ENCODE measurements at places on chromosomes 5 and 9.
A peak's percentile ranks its signal among the peaks of the same experiment; 100 is the strongest.

GRCh38 chr9:132023419-132024180 is 56.1 kb downstream of the MED27 start:
- DNase-seq: no peak
- H3K27ac ChIP-seq: no peak overlapping the region
- H3K27me3 ChIP-seq: no peaks in the 10 kb centered on the region
- peaks cover 4% of the 10 kb centered on the region for H3K36me3 ChIP-seq

DNA sequence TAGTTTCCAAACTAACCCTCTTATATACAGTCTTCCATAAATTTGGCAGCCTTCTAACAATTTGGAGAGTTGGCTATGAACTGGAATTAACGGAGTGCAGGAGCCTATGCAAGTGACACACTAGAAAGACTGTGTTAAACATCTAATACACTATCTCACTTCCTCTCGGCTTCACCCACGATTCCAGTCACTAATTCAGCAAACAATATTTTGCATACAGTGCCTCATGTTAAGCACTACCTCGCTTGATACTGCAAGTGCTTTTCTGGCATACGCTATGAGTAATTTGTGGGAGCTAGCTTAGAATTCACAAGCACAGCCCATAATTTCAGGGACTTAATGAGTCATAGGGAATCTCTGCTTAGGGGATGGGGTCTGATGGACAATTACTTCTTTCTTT is 102.5 kb downstream of the ST8SIA4 start:
- no peaks in the 10 kb centered on the region for H3K27me3 ChIP-seq
- no peak for DNase-seq
- no peak overlapping the region for H3K27ac ChIP-seq
- no peaks in the 10 kb centered on the region for H3K36me3 ChIP-seq
- no peak overlapping the region for H3K4me3 ChIP-seq
- no peaks in the 10 kb centered on the region for H3K4me1 ChIP-seq

DNA sequence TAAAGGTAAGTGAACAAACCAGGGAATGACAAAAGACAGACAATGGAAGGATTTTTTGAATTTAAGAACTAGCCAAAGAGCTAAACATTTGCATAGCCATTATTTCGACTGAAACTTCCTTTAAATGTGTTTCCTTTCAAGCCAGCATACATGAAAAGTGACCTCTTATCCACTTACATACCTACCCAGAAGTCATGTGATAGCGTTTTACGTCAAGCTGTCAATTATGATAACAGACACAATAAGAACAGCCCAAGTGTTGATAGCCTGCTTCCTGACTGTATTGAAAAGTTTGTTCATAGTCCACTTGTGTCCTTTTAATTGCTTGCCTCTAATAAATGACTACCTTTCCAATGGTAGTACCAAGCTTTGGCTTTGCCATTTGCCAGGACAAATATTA is 206.0 kb downstream of the NFIB start:
- H3K27ac ChIP-seq: no peak overlapping the region
- DNase-seq: no peak
- no peaks in the 10 kb centered on the region for H3K36me3 ChIP-seq
- no peaks in the 10 kb centered on the region for H3K27me3 ChIP-seq
- no peak overlapping the region for H3K4me3 ChIP-seq

GRCh38 chr9:96164268-96164683 is 137.7 kb downstream of the HSD17B3 start:
- H3K36me3 ChIP-seq: no peaks in the 10 kb centered on the region
- H3K4me3 ChIP-seq: no peak overlapping the region
- no peaks in the 10 kb centered on the region for H3K4me1 ChIP-seq
- H3K27me3 ChIP-seq: peaks cover 19% of the 10 kb centered on the region

DNA sequence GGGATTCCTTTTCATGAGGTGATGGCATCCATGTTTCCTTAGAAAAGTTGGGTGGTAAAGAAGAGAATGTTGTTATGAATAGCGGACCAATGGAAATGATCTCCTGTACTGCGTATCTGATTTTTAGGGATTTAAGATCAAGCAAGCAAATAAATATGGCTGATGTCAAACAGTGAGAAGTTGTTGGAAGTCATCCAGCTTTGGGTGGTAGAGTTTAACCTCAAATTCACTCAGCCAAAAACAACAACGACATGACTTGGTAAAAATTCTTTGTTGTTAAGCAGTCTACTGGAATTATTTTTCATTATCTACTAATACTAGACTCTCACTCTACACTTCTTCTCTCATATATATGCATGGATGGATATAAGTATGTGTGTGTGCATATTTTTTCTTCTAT is 426.5 kb downstream of the CTNND2 start:
- H3K27me3 ChIP-seq: no peaks in the 10 kb centered on the region
- no peak for DNase-seq
- H3K4me3 ChIP-seq: no peak overlapping the region
- H3K36me3 ChIP-seq: no peaks in the 10 kb centered on the region
- no peak overlapping the region for H3K27ac ChIP-seq

- no peaks in the 10 kb centered on the region for H3K27me3 ChIP-seq
- no peaks in the 10 kb centered on the region for H3K4me1 ChIP-seq
- no peaks in the 10 kb centered on the region for H3K36me3 ChIP-seq
- no peak overlapping the region for H3K4me3 ChIP-seq
Observed at GRCh38 chr9:81724242-81724889, 35.0 kb upstream of the TLE1 start.

GRCh38 chr9:124306098-124306735 is 48.5 kb downstream of the NEK6 start:
- H3K4me1 ChIP-seq: no peaks in the 10 kb centered on the region
- H3K4me3 ChIP-seq: no peak overlapping the region
- H3K36me3 ChIP-seq: peaks cover 5% of the 10 kb centered on the region
- no peak overlapping the region for H3K27ac ChIP-seq

GRCh38 chr9:137411645-137412380 is 11.1 kb downstream of the EXD3 start:
- H3K27ac ChIP-seq: no peak overlapping the region
- no peaks in the 10 kb centered on the region for H3K4me1 ChIP-seq
- H3K36me3 ChIP-seq: no peaks in the 10 kb centered on the region
- H3K4me3 ChIP-seq: no peak overlapping the region

GRCh38 chr9:134011401-134011800 is 13.9 kb upstream of the BRD3OS start:
- H3K4me1 ChIP-seq: no peaks in the 10 kb centered on the region
- DNase-seq: no peak
- peaks cover 25% of the 10 kb centered on the region for H3K27me3 ChIP-seq

GRCh38 chr9:91775011-91775707 is 174.9 kb downstream of the ROR2 start:
- no peak for DNase-seq
- no peaks in the 10 kb centered on the region for H3K4me1 ChIP-seq
- H3K27me3 ChIP-seq: no peaks in the 10 kb centered on the region
- H3K27ac ChIP-seq: no peak overlapping the region

- H3K36me3 ChIP-seq: peaks cover 4% of the 10 kb centered on the region
- DNase-seq: no peak
- H3K4me1 ChIP-seq: no peaks in the 10 kb centered on the region
- H3K4me3 ChIP-seq: no peak overlapping the region
- H3K27ac ChIP-seq: no peak overlapping the region
Observed at GRCh38 chr9:120375316-120375715, 204.7 kb downstream of the CDK5RAP2 start.

DNA sequence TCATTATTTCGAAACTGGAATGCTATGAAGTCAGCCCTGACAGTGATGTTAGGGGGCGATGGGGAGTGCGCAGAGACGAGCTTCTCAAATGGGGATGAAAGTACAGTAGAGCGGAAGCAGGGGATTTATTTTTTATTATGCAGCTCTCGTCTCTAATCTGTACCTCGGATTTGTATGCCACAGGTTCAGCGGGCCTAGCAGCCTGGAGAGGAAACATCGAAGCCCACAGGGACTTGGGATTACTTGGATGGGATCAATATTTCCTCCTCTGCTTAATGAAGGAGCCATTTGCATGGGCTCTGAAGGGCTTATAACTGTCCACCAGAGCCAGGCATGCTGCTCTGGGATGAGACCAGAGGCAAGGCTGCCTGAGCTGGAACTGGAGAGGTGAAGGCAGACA is 133.5 kb upstream of the RAPGEF1 start:
- H3K27ac ChIP-seq: no peak overlapping the region
- H3K4me1 ChIP-seq: no peaks in the 10 kb centered on the region
- peaks cover 2% of the 10 kb centered on the region for H3K36me3 ChIP-seq
- no peak overlapping the region for H3K4me3 ChIP-seq
- no peak for DNase-seq
- H3K27me3 ChIP-seq: no peaks in the 10 kb centered on the region

GRCh38 chr9:86485359-86485758 is 131.1 kb upstream of the TUT7 start:
- H3K27ac ChIP-seq: no peak overlapping the region
- DNase-seq: no peak
- no peak overlapping the region for H3K4me3 ChIP-seq
- H3K4me1 ChIP-seq: no peaks in the 10 kb centered on the region
- H3K36me3 ChIP-seq: no peaks in the 10 kb centered on the region
- H3K27me3 ChIP-seq: peaks cover 9% of the 10 kb centered on the region

DNA sequence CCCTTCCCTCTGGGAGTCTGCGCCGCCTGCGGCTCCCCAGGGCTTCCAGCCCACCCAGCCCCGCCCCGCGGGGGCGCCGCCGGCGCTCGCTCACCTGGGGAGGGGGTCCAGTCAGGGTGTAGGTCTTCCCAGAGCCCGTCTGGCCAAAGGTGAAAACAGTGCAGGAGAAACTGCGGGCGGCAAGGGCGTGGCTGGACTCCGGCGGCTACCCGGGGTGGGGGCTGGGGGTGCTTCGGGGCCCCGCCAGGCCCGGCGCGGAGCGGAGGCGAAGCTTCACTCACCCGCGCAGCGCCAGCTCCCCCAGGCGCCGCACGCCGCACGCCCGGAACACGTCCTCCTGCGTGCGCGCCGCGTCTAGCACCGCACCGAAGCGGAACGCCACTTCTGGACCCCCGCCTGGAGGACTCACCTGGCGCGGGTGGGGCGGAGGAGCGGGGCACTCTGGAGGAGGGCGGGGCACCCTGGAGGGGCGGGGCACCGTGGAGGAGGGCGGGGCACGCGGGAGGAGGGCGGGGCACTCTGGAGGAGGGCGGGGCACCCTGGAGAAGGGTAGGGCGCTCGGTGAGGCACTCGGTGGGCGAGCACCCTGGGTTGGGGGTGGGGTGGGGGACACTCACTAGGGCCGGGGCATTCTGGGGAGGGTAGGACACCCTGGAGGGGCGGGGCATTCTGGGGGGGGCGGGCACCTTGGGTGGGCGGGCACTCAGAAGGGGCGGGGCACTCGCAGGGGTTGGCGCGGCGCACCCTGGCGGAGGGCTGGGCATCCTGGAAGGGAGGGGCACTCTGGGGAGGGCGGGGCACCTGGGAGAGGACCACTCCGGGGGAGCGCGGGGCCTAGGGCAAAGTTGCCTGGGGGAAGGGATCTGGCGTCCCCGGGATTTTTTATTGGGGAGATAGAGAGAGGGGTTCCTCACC is 814 bp downstream of the KIF12 start:
- H3K4me1 ChIP-seq: no peaks in the 10 kb centered on the region
- H3K36me3 ChIP-seq: no peaks in the 10 kb centered on the region
- H3K27me3 ChIP-seq: peaks cover 60% of the 10 kb centered on the region
- H3K4me3 ChIP-seq: no peak overlapping the region
- no peak overlapping the region for H3K27ac ChIP-seq
- DNase-seq: no peak

DNA sequence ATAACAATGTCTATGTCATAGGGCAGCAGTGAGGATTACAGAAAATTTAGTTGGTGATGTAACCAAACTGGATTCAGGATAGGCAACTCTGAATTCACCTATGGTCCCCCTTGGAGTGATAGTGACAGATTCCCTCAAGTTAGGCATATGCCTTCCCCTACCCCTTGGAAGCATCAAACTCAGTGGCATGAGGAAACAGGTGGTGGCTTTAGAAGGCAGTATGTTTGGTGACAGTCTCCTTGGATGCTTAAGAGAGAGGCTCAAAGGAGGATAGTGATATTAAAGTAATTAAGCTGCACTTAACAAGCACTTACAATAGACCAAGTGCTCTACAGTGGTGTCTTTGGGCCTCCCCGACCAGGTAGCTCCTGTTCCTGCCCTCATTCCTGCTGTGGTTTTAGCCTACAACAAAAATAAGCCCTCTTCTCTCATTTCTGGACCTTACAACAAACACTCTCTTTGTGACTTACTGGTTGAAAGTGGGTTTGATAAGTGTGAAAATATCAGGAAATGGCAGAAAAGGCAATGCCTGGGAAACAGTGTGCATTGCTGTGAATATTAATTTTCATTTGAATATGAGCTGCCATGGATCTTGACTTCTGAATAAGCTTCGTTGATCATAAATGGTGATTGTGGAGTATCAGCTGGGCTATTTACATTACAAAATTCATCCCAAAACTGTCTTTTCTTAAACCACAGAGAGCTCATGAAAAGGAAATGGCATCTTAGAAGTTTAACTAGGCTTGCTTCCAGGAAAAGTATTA is 29.2 kb downstream of the NR4A3 start:
- H3K27ac ChIP-seq: peak overlapping the region; percentile 3
- H3K27me3 ChIP-seq: no peaks in the 10 kb centered on the region
- H3K4me3 ChIP-seq: no peak overlapping the region
- DNase-seq: no peak

DNA sequence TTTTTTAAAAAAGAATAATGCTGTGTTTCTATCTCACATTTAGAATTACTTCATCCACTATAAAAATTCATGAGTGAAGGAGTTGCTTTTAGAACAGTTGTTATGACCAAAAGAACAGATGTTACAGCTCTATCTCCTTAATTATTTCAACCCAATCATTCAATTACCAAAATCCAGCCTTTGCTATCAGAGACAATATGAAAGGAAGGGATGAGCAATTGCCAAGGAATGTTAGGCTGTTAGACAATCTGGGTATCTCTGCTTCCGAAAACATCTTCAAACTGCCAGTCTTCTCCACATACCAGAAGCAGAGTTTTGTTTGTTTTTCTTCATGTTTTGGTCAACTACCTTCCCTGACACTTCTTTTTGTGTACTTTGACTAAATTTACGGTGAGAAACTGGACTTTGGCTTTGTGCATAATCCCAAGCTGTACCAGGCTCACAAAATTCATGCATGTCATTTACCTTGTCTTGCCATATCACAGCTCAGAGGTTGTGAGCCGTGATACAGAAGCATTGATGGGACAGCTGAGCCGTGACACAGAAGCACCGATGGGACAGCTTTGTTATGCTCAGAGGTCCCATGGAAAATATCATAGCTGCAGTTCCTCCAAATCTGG is 405.5 kb downstream of the KIF4B start:
- no peaks in the 10 kb centered on the region for H3K4me1 ChIP-seq
- H3K4me3 ChIP-seq: no peak overlapping the region
- no peak overlapping the region for H3K27ac ChIP-seq

- H3K4me3 ChIP-seq: peak overlapping the region; percentile 15
- no peaks in the 10 kb centered on the region for H3K36me3 ChIP-seq
- no peaks in the 10 kb centered on the region for H3K4me1 ChIP-seq
- DNase-seq: no peak
- H3K27ac ChIP-seq: no peak overlapping the region
Observed at GRCh38 chr5:179400020-179400419, 54.8 kb upstream of the ADAMTS2 start.
